Calu3 (cell line): ENCODE measurements at places on chromosomes 2 and 18. TPM values are rescaled to one million over a fixed set of nuclear protein-coding genes. Genes with fewer than 3 reads are reported as not detected.
A peak's percentile ranks its signal among the peaks of the same experiment; 100 is the strongest.

FAM237A gene
- total RNA-seq = not detected in 2 replicates

HES6 gene
- total RNA-seq = 5.9 and 8.0 TPM in 2 replicates

STPG4 gene
- 12.7 and 14.4 TPM in 2 replicates for total RNA-seq

- DNase-seq = peak; percentile 42
- H3K27me3 ChIP-seq = no peaks in the 10 kb centered on the region
- H3K36me3 ChIP-seq = peaks cover 47% of the 10 kb centered on the region
- H3K4me3 ChIP-seq = peak overlapping the region; percentile 31
- H3K4me1 ChIP-seq = peaks cover 98% of the 10 kb centered on the region
- peak overlapping the region; percentile 60 for H3K27ac ChIP-seq
Observed at GRCh38 chr18:48931680-48932461, 18.9 kb downstream of the SMAD7 start.

DNA sequence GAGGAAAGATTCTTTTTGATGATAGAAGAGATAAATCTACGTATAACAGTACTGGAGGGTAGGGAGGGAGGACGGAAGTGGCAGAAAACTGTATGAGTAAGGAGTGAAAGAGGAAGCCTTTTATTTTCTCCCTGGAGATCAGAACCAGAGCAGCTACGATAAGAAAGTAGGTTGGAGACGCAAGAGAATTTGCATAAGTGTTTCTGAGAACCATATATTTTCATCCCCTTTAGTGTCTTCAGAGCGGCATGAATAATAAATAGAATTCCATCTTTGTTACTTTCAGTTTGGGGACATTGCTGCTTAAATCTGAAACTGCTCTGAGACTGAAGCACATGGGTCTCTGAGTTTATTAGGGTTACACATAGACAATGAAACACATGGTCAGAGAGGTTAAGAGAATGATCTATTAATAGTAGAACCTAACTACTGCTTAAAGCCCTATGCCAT lies 230.2 kb upstream of the TNP1 start:
- H3K4me1 ChIP-seq = peaks cover under 1% of the 10 kb centered on the region
- no peak for DNase-seq
- H3K4me3 ChIP-seq = no peak overlapping the region
- no peaks in the 10 kb centered on the region for H3K27me3 ChIP-seq

DNA sequence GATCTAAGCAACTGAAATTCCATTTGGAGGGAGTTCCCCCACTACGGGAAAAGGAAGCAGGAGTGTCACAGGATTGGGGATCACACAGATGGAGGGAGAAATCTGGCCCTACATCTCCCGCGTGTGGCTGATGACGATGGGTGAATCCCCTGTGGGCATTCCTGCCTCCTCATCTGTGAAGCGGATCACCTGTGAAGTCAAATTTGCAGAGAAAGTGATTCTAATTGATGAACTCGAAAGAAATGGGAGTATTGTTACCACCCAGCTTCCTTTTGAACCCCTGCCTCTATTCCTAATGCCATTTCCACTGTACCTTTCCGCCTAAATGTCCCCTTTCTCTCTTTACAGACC lies 92.0 kb downstream of the CMPK2 start:
- no peak overlapping the region for H3K27ac ChIP-seq
- H3K27me3 ChIP-seq = peaks cover 42% of the 10 kb centered on the region
- DNase-seq = no peak
- H3K4me1 ChIP-seq = no peaks in the 10 kb centered on the region
- H3K4me3 ChIP-seq = no peak overlapping the region

DNA sequence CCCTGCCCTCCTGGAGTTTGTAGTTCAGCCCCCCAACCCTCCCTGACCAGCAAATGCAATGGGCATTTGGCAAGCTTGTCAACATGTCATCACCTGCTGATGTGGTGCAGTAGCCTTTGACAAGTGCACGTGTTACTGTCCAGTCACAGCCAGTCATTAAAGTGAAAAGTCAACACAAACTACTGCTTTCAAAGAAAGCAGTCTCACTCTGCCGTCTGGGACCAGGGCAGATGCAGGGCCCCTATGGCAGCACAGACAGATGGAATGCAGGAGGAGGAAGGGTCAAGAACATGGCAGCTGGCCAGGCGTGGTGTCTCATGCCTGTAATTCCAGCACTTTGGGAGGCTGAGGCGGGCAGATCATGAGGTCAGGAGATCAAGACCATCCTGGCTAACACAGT lies 222.4 kb upstream of the OSR1 start:
- DNase-seq = no peak
- no peak overlapping the region for H3K4me3 ChIP-seq
- peaks cover 10% of the 10 kb centered on the region for H3K4me1 ChIP-seq

DNA sequence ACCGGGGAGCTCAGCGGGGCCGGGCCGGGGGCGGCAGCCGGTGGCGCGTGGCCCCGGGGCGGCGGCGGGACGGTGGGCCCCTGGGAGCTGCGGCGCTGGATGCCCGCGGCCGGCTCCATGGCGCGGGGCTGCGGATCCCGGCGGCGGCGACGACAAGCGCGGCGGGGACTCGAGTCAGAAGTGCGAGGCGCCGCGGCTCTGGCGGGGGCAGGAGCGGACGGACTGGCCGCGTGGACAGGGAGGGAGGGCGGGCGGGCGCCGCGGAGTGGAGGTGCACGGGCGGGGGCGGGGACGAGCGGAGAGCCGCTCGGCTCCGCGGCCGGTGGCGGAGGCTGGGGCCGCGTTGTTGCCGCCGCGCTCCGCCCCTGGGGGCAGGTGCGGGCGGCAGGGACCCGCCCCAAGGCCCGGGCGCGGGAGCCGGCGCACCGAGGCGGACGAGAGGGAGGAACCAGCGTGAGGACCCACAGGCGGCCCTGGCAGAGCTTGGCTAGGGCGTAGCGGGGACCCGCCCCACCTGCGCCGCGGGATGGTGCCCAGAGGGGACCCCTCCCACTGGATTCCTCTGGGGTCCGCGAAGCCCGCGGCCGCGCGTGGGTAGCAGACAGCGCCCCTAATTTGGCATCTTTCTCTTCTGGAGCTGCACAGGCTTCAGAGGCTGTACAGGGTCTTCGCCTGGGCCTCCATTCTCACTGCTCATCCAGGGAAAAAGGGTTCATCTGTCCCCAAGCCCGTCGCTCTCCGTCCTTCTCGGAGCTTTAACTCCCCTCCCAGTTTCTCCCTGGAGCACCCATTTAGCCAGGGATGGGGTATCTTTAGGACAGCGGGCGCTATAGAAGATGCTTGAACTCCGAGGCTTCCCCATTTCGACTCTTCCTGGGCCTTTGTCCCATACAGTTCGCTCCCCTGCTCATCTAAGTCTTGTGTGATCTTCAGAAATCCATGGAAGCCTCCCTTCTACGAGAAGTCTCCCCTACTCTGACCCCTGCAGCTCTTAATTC lies at the start of gene TMEM163:
TSS of gene TMEM163 (minus strand) at position 184 of the 998 bp plus-strand sequence.
- no peak within 1 kb of the TSS for H3K27ac ChIP-seq
- peak within 1 kb of the TSS; percentile 79 for H3K4me3 ChIP-seq
- DNase-seq = peak; percentile 56
- H3K4me1 ChIP-seq = peaks cover 15% of the 10 kb centered on the region
- peaks cover 21% of the 10 kb centered on the region for H3K36me3 ChIP-seq

GRCh38 chr18:48119204-48119603 lies 188.7 kb upstream of the SMAD2 start:
- H3K4me3 ChIP-seq = no peak overlapping the region
- no peak for DNase-seq
- no peaks in the 10 kb centered on the region for H3K4me1 ChIP-seq
- no peaks in the 10 kb centered on the region for H3K36me3 ChIP-seq
